Activated CD4-positive, alpha-beta T cell treated with anti-CD3 and anti-CD28 coated beads, Interleukin-2, amount 10 ng/mL, durations not matched to agents 24 days and 14 days (primary cell): ENCODE measurements at places on chromosomes 4 and X. TPM values are rescaled to one million over a fixed set of nuclear protein-coding genes. Genes with fewer than 3 reads are reported as not detected.

GRCh38 chr4:126755506-126755905 lies 877.3 kb upstream of the INTU start:
- no peak for DNase-seq

The ALPK1 gene
- 8.8 and 9.1 TPM in 2 replicates for total RNA-seq

- DNase-seq: no peak
Measured at GRCh38 chrX:111728096-111728495, 47.1 kb downstream of the ALG13 start.

GRCh38 chr4:37721995-37722638 lies 35.9 kb upstream of the RELL1 start:
- DNase-seq: peak; percentile 58

The EXOC1L gene
- total RNA-seq: not detected in 2 replicates
